ENCODE measurements at places on chromosomes 16 and 17. TPM values are rescaled to one million over a fixed set of nuclear protein-coding genes. Genes with fewer than 3 reads are reported as not detected.

- no peaks in the 10 kb centered on the region for H3K4me1 ChIP-seq
- no peaks in the 10 kb centered on the region for H3K27me3 ChIP-seq
- peak overlapping the region; percentile 63 for H3K27ac ChIP-seq
- no peaks in the 10 kb centered on the region for H3K36me3 ChIP-seq
Observed at GRCh38 chr17:31517524-31517923, 126.0 kb downstream of the RAB11FIP4 start.

DNA sequence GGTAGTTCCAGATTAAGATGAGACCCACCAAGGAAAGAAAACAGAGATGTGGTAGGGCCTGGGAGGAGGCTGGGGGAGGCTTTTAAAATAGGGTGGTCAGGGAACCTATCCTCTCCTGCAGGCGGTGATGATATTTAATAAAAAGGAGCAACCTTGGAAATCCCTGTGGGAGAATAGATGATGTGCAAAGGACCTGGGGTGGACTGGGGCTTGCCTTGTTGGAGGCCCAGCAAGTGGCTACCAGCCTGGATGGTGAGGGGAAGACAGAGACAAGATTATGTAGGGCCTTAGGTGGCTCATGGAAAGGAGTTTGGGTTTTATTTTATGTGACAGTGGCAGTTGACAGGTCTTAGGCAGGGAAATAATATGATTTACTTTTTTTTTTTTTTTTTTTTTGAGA is 1.8 kb downstream of the POLR3E start:
- no peak for DNase-seq
- no peaks in the 10 kb centered on the region for H3K36me3 ChIP-seq
- no peak overlapping the region for H3K27ac ChIP-seq
- no peaks in the 10 kb centered on the region for H3K27me3 ChIP-seq
- peak overlapping the region; percentile 69 for H3K4me3 ChIP-seq

DNA sequence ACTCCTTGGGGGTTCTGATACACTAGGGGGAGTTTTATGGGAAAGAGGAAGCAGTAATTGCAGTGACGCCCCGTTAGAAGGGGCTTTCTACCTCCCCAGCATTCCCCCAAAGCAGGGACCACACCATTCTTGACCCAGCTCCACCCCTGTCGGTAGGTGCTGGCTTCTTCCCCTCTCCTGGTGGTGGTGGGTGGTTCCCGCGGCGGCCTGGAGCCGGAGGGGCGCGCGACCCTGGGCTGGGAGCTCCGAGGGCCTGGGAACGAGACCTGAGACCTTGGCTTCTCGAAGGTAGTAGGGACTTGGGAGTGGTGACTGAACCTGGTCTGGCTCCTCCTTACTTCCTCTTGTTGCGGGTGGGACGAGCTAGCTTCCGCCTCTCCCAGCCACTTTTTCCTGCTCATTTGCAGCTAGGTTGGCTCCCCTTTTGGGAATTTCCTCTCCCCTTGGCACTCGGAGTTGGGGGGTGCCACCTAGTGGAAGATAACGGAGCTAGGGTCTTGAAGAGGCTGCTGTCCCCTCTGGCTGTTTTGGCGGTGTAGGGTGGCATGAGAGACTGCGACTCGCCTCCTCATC is 438 bp downstream of the GRN start:
- H3K36me3 ChIP-seq = no peaks in the 10 kb centered on the region
- H3K4me1 ChIP-seq = peaks cover 4% of the 10 kb centered on the region
- H3K27ac ChIP-seq = no peak overlapping the region
- no peaks in the 10 kb centered on the region for H3K27me3 ChIP-seq
- DNase-seq = peak; percentile 92

DNA sequence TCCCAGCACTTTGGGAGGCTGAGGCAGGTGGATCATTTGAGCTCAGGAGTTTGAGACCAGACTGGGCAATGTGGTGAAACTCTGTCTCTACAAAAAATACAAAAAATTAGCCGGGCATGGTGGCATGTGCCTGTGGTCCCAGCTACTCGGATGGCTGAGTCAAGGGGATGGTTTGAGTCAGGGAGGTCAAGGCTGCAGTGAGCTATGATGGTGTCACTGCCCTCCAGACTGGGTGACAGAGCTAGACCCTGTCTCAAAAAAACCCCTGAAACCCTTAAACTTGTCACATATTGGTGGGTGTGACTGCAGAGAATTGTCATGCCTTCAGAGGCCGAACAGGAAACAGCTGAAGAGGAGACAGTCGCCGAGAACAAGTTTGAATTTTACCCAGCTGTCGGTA is 13.4 kb downstream of the RPTOR start:
- no peak for DNase-seq
- no peaks in the 10 kb centered on the region for H3K36me3 ChIP-seq
- H3K4me1 ChIP-seq = no peaks in the 10 kb centered on the region
- H3K27ac ChIP-seq = no peak overlapping the region
- H3K4me3 ChIP-seq = no peak overlapping the region

Gene HCRT
- total RNA-seq = not detected

Gene UTP4
- 66.6 TPM for total RNA-seq

Gene TBC1D28
- not detected for total RNA-seq

Gene HBQ1
- 6.6 TPM for total RNA-seq

Gene OR4D1
- 0.10 TPM for total RNA-seq

Gene COX4I1
- total RNA-seq = 329 TPM

Gene HS3ST2
- total RNA-seq = 2.3 TPM

Measured in GM23338 (cell line).